ENCODE measurements at places on chromosomes 6 and 20.

GRCh38 chr6:389622-390021, 1.9 kb upstream of the IRF4 start:
- DNase-seq: peak; percentile 14

GRCh38 chr6:136038531-136038930, 187.0 kb downstream of the PDE7B start:
- no peak for DNase-seq

- peak; percentile 20 for DNase-seq
Measured at GRCh38 chr20:45981261-45981660, 9.3 kb upstream of the ZNF335 start.

GRCh38 chr6:142355520-142356174, 53.8 kb downstream of the ADGRG6 start:
- DNase-seq: no peak

GRCh38 chr20:33859751-33860150, 48.6 kb downstream of the CHMP4B start:
- DNase-seq: no peak

DNA sequence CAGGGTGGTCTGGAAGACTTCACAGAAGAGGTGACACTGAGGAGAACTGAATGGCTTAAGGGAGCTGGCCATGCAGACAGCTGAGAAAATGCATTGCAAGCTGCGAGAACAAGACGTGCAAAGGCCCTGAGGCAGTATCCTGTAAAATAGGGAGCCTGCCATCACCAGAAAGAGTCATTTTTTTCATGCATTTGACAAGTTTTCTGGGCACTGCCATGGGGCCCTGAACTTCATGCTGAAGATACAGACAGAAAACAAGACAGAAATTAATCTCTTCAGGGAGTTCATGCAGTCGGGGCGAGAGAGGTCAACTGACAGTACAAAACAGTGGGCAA, 28.9 kb upstream of the NFATC2 start:
- DNase-seq: no peak

DNA sequence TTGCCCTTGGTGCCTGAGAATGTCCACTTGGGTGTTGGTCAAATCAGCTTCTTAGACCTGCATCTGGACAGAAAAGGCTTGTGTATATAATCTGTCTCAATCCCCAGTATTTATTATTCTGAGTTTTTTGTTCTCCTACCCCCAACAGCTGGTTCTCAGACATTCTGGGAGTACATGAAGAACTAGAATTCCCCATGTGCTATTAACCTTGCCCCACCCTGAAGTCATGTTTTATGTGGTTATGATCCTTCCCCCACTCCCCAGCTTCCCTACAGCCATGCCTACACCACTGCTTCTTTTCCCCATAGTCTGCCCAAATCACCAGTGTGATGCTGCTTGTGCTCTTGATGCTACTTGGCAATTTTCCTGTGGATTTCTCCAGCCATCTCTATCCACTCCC, 157.0 kb downstream of the ADAT2 start:
- no peak for DNase-seq

GRCh38 chr20:62627901-62628612, 14.2 kb upstream of the SLCO4A1 start:
- DNase-seq: no peak

DNA sequence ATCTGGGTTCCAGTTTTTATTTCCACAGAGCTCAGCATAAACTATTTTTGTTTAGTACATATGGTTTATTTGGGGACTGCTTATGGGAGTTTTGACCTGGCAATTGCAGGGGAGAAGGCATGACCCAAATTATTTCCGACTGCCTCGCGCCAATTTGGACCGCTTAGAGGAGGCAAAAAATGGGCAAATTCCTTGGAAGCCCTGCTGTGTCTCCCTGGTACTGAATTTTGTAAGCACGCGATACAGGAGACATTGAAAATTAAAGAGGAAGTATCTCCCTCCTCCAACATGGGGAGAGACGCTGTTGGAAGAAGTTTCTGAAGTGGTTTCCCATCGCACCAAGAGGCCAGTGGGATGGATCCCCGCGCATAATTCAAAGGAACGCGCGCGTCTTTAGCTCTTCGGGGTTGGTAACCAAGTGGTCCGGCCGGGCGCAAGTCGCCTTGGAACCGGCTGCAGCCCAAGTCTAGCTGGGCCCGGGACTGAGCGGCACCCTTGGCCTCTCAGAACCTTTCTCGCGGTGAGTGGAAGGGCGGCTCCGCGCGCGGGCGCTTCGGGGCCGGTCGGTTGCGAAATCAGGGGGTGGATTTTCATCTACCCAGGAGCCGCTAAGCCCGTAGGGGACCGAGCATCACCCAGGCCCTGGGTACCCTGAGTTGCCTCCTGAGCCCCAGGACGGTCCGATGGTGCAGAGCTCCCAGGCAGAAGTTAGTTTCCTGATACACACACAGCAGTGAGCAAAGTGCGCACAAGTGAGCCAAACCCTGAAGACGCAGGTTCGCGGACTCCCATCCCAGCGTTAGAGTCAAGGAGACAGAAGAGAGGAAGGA, 6.2 kb downstream of the NKX2-2 start:
- DNase-seq: no peak

GRCh38 chr6:33632558-33633039, 11.5 kb downstream of the ITPR3 start:
- DNase-seq: no peak

GRCh38 chr6:93196406-93196970, 222.9 kb downstream of the EPHA7 start:
- DNase-seq: no peak

GRCh38 chr20:49482621-49483017, at the start of gene KCNB1:
KCNB1 (minus strand) TSS chr20:49482668; CDS start chr20:49482480, 188 bp downstream.
- peak; percentile 76 for DNase-seq

GRCh38 chr6:72464791-72465691, 156.8 kb upstream of the KCNQ5 start:
- no peak for DNase-seq

DNA sequence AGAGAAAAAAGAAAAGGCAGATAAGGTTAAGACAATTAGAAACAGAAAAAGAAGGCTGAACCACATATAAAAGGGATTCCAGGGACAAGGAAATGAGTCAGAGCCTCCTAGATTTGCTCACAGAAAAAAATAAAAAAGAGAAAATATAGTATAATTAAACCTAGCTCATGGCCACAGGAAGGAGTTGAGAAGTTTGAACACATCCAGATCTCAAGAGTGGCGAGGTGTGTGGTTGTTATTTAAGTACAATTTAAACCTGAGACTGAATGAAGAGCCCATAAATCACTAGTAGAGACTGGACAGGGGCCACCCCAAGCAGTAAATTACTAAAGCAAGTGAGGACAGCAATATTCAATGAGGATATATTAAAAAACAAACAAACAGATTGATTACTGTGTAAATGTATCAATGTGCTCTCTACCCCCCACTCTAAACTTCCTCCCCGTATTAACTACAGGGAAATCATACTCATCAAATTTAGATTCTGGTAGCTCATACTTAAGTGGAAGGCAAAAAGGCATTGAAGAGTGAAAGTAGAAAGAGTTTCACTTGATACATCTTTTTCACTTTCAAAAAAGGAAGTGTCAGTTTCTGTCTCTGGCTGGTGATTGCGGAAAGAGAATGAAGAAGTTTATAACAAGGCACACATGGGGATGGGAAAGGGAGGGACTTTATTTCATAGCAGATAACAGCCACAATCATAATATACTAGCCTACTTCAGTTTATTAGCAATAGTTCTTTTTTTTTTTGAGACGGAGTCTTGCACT, 49.3 kb upstream of the SCAF8 start:
- DNase-seq: no peak

GRCh38 chr6:149208134-149208601, 109.3 kb upstream of the TAB2 start:
- DNase-seq: no peak

GRCh38 chr6:134175532-134176263, 123.3 kb upstream of the SLC2A12 start:
- peak; percentile 82 for DNase-seq

DNA sequence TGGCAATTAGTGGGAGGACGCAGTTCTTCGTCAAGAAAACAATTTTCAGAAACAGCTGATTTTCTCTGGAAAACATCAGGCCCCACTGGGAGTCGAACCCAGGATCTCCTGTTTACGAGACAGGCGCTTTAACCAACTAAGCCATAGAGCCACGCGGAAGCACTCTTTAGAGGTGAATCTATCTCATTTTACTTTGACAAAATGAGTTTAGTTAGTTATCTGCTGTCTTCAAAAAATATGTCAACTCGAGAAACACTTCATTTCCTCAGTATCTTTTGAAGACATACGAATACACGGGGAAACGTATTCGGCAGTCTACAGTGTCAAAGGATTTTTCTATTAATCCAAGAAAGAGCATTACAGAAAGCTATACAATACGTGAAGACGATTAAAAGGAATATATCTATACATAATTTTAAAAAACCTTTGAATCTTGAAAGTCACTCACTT, 26.7 kb downstream of the GPX6 start:
- no peak for DNase-seq

DNA sequence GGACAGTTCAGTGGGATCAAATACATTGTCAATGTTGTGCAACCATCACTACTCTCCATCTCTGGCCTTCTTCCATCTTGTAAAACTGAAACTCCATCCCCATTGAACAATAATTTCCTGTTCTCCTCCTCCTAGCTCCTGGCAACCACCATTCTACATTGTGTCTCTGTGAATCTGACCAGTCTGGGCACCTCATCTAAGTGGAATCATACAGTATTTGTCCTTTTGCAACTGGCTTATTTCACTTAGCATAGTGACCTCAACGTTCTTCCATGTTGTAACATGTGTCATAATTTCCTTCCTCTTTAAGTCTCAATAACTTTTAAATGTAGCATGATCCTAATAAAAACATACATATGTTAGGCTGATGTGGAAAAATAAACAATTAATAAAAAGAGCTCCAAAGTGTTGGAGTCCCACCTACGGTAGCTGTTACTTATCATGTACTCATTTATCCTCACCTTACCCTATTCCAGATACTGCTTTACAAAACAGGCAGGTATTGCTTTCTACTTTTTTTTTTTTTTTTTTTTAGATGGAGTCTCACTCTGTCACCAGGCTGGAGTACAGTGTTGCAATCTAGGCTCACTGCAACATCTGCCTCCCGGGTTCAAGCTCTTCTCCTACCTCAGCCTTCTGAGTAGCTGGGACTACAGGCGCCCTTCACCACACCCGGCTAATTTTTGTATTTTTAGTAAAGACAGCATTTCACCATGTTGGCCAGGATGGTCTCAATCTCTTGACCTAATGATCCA, 91.9 kb downstream of the TNFAIP3 start:
- no peak for DNase-seq

- DNase-seq: no peak
Measured at GRCh38 chr6:129686941-129687627, 22.9 kb downstream of the ARHGAP18 start.

GRCh38 chr6:24919056-24919892, 16.5 kb downstream of the RIPOR2 start:
- no peak for DNase-seq

DNA sequence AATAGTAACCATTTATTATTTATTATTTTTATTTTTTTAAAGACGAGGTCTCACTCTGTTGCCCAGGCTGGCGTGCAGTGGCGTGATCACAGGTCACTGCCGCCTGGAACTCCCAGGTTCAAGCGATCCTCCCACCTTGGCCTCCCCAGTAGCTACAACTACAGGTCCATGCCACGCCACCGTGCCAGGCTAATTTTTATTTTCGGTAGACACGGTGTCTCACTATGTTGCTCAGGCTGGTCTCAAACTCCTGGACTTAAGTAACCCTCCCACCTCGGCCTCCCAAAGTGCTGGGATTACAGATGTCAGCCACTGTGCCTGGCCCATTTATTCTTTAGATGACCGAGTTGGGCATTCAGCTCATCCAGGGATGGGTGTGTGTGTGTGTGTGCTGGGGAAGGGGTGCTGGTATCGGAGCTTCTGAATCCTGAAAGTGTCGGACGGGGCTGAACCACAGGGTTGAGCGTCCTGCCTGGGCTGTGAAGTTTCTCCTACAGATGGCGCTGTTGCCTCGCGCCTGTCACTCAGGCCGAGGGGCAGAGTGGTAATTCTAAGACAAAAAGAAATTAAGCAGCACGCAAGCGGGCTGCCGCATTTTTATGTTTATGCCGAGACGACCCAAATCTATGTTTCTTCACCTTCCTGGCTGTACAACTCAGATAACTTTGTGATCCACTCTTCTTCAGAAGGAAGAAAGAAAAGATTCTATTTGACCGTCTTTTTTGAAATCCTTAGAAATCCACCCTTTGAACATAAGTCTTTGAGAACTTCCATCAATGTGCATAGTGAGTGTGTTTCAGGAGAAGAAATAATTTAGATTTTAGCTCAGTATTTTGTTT, 252.8 kb downstream of the CDH26 start:
- DNase-seq: peak; percentile 78

- DNase-seq: no peak
Measured at GRCh38 chr6:52049252-52050050, 38.0 kb downstream of the PKHD1 start.

GRCh38 chr20:25008388-25009217, 16.1 kb upstream of the APMAP start:
- peak; percentile 31 for DNase-seq

DNA sequence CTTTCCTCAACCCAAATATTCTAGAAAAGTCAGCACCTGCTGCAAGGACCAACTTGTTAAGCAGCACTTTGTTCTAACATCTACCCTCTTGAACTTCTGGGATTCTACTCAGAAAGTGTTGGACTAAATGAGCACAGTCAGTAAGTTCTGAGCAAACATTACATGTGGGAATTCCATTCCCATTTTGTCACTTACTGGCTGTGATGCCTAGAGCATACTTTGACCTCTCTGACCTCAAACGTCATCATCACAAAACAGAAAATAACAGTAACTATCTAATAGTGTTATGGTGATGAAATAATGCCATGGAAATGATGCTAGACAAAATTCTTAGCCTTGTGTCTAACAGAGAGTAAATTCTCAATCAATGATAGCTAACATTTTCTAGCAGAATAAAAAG, 829.4 kb downstream of the EPHA7 start:
- no peak for DNase-seq

- no peak for DNase-seq
Measured at GRCh38 chr6:107064579-107065065, 36.6 kb downstream of the MTRES1 start.

- no peak for DNase-seq
Measured at GRCh38 chr6:13438126-13438525, 49.3 kb downstream of the GFOD1 start.

- DNase-seq: no peak
Measured at GRCh38 chr20:36272547-36273220, 33.5 kb upstream of the DLGAP4 start.

- no peak for DNase-seq
Measured at GRCh38 chr6:104522533-104522932, 337.2 kb downstream of the HACE1 start.

DNA sequence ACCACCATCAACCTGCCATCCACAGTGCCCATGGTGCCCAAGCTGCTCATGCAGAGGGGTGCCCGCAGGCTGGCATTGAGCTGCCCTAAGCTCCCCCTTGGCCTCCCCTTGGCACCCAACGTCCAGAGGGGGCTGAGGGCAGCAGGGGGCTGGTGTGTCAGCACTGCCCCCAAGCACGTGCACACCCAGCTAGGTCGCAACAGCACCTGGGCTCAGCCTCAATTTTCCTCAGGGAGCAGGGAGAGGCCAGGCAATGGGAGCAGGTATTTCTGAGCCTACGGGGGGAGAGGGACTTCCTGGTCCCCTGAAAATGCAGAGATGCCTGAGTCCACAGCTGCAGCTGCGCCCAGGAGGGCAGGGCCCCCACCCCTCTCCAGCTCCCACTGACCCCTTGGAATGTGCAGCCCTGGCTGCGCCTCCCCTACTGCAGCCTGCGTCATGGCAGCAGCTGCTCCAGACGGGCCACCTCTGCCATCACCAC, 204.2 kb downstream of the ANKRD60 start:
- peak; percentile 60 for DNase-seq

- DNase-seq: peak; percentile 65
Measured at GRCh38 chr6:116405138-116405537, 34.4 kb downstream of the DSE start.

GRCh38 chr20:4794846-4795245, 73.1 kb downstream of the PRND start:
- DNase-seq: no peak

Data from left forelimb (tissue), 1 donor.